ENCODE measurements at places on chromosomes 1 and 21.

DNA sequence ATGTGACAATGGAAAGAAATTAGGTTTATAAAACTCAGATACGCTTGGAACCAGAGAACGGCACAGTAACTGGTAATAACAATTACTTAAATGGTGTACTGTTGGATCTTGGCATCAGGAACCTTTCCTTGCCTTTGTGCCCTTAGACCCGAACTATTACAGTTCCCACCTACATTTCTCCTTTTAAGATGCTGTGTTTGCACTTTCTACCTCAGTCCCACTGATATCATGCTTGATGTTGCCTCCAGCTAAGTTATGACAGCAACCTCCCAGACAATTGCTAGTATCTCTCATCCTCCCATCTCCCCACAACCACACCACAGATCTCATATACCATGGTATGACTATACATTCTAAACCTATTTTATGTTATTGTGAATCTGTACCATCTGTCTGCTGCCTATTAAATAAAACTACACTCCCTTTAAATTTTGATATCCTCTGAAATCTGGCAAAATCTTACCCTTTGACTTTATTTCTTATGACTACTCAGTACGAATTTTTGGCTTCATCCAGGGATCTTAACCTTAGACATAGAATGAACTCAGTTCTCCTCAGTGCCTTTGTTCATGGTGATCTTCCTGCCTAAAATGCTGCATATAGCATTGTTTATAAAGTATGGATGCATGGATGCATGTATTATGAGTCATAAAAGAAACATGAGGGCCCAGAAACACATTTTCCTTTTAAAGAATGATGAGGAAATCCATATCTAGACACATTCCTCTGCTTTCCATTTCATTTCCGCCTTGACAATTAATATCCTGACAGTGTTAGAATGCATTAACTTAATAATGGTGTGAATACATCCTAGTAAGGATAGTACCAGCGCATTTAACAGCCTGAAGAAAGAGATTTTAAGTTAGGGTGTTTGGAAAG, 64.1 kb downstream of the LRRC8D start:
- no peak for DNase-seq

DNA sequence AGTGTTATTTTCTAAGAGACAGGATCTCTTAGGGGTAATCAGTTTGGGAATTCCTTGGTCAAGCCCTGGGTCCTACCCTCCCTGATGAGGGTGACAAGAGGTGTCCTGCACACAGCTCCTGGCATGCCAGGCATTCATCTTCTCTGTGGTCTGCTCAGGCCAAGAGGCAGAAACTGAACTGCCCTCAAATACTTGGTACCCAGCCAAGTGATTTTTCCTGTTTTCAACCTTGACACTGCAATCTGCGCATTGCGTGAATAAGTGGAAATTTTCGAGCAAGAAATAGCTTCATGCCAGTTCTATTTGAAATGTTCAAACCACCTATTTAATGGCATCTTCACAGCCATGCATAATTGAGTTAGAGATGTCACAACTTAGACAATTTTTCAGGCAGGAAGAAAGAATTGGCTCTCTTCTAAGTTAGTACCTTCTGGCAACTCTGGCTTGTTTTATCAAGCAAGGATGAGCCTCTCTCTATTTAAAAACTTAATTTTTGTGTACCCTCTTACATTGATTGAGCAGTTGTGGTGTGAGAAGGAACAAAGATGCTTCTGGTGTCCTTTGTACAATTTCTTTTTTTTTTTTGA, 27.0 kb downstream of the DNM3 start:
- no peak for DNase-seq

GRCh38 chr1:53047737-53048736, 14.0 kb upstream of the PODN start:
- DNase-seq: no peak

GRCh38 chr1:16249596-16250241, 12.7 kb upstream of the CPLANE2 start:
- DNase-seq: peak; percentile 39

DNA sequence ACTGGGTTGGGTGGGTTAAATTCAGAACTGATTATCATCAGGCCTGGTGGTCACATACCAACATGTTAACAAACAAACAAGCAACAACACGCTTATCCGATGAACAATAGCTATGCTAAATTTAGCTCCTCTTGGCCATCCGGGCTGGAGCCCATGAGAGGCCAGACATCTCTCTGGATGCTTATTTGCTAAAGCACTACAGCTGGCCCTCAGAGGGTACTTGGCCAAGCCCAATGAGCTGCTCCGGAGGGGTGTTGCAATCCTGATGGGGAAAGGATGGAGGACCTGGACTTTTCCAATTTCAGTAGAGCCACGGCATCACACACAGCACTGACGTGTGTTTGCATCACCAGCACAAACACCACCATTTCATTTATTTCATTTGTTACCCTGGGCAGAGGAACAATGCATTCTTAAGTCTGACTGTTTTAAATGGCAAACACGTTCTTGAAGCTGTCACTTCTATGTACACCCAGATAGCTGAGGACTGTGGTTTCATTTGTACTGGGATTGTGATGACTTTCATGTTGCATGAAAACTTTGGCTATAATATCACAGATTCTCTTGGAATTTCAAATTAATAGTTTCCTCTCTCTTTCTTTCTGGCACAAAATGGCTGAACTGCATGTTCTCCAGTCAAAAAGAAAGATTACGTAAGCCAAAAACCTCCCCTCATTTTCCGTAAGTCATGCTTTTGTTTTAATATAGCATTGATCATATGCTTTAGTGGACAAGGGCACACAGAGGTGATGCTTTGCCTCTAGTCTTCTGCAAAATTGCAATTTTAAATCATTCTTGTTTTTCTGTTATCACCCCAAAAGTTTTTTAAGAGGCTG, 359.8 kb upstream of the KAZN start:
- DNase-seq: no peak

DNA sequence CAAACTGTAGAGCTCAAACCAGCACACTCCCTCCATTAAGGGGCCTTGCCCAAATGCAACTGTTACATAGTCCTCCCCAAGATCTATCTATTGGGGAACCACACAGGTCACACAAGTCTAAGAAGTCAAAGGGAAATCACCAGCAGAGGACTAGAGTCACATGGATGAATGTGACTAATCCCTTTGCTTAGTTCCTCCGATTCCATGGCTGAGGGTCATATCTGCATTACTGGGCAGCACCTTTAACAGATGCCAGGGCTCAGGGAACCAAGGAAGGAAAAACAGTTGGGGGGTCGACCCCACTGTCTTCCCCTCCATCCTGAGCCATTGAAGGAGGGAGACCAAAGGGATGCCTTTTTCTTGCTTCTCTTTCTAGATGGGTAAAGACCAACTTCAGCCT, 23.4 kb upstream of the SMYD3 start:
- no peak for DNase-seq

- no peak for DNase-seq
These were observed 2.0 kb downstream of the S100A6 start for GRCh38 chr1:153533689-153534201.

GRCh38 chr1:219771080-219771479, 157.3 kb downstream of the SLC30A10 start:
- DNase-seq: no peak

GRCh38 chr1:220787069-220787619, 431 bp downstream of the MTARC1 start:
- DNase-seq: no peak

DNA sequence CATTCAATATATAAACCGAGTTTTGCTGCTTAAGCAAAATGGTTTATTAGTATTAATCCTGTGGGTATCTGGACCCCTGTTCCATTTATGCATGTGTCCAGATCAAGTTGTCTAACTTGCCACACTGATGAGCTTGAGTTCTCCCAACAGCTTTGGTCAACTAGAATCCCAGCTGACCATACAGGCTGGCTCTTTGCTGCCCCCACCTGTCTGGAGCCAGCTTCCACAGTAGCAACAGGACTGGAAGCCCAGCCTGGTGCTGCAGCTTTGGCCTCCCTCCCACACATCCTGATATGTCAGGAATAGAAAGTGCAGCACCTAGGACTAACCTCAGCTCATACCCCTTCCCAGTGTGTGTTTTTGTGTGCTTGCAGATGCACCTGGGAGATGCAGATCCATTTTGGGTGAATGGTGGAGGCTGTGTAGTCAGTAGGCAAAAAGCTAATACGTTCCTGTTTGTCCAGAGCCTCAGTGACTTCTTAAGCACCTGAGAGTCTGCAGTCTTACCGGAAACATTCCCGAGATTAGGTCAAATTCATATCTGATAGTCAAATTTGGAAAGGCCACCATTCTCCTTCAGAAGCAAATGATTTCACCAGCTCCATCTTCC, 40.9 kb upstream of the BEND5 start:
- DNase-seq: peak; percentile 25

- DNase-seq: no peak
These were observed 188.2 kb upstream of the LYPLAL1 start for GRCh38 chr1:218985424-218985984.

DNA sequence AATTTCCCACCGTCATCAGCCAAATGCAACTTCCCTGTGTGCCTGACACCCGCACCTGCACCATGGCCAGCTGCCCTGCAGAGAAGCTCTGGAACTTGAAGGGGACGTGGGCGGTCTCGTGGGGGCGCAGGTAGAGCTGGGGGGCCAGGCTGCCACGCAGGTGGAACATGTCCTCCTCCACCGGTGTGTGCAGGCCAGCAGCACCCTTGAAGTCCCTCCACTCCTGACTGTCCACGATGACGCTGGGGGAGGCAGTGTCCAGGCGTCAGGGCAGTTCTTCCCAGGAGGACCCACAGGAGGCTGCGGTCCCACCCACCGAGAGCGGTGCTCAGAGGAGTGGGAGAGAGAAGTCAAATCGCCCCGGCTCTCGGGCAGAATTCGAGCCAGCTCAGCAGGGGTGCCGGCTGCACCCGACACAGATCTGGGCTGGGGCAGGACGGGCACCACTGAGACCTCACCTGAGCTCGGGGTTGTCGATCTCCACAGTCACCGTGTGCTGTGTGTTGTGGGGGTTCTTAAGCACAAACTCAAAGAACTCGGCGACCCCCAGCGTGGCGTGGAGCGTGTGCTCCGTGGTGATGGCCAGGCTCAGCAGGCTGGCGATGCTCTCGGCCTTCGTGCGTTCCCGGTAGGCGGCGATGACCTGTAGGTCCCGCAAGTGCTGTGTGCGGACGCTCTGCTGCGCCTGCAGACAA, 117.7 kb downstream of the NPHP4 start:
- DNase-seq: no peak

DNA sequence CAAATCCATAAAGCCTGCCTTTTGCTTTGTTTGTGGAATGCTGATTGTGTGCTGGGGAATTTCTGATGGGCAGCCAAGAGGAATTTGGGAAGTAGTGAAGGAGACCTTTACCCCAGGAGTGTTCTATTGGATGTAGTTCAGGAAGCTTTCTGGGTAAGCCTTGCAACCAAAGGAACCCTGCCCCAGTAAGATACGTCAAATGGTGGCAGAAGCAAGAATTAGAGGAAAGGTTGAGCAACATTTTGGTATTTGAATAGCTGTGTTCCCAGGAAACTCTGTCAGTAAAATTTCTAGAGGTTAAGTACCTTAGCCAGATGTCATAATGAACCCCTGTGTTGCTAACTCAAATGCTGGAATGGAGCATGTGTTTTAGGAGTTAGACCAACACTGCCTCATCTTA, 6.4 kb downstream of the MGST3 start:
- no peak for DNase-seq

GRCh38 chr21:45237401-45237800, 50.3 kb downstream of the POFUT2 start:
- no peak for DNase-seq

- no peak for DNase-seq
These were observed 501.6 kb downstream of the NPHP4 start for GRCh38 chr1:5490635-5491034.

DNA sequence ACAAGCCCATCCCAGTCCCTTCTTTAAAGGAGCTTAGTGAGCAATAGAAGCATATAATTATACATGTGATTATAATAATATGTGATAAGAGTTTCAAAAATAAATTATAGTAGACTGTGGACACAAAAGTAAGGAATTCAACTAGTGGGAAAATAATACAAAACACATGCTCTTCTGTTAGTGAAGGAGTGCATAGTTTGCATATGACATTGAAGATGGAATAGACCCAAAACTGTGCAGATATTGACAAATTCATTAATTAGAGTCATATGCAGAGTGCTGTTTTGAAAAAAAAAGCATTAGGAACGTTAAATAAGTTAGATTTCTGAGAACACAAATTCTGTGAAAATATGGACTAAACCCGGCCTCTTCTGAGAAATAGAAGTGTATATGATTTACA, 278.8 kb downstream of the ASTN1 start:
- no peak for DNase-seq

DNA sequence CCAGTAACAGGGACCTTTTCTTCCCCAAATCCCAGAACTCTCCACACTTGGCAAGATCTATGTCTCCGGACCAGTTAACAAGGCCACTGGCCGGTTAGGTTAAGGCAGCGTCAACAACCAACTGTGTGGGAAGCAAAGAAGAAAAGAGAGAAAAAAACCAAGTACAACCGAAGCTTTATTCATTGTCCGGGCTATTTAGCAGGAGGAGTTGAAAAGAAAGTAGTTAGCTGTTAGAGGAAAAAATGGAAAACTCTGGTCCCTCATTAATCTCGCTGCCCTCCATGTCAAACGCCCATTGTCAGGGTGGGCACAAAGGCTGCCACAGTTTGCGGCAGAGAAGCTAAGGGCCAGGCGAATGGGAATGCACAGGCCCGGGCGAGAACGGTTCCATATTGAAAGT, 49.3 kb upstream of the GRIK3 start:
- DNase-seq: no peak

DNA sequence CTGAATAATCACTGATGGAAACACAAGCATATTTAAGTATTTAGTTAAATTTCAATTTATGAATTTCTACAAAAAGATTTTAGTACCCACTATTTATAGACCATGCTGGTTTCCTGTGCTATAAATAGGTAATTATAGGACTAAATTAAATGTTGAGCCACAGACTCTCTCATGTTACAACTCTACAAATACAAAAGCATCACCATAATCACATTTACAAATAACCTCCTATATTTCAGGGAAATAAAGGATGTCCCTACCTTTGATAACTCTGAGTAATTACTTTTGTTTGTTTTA, 32.6 kb upstream of the CCDC190 start:
- DNase-seq: no peak

DNA sequence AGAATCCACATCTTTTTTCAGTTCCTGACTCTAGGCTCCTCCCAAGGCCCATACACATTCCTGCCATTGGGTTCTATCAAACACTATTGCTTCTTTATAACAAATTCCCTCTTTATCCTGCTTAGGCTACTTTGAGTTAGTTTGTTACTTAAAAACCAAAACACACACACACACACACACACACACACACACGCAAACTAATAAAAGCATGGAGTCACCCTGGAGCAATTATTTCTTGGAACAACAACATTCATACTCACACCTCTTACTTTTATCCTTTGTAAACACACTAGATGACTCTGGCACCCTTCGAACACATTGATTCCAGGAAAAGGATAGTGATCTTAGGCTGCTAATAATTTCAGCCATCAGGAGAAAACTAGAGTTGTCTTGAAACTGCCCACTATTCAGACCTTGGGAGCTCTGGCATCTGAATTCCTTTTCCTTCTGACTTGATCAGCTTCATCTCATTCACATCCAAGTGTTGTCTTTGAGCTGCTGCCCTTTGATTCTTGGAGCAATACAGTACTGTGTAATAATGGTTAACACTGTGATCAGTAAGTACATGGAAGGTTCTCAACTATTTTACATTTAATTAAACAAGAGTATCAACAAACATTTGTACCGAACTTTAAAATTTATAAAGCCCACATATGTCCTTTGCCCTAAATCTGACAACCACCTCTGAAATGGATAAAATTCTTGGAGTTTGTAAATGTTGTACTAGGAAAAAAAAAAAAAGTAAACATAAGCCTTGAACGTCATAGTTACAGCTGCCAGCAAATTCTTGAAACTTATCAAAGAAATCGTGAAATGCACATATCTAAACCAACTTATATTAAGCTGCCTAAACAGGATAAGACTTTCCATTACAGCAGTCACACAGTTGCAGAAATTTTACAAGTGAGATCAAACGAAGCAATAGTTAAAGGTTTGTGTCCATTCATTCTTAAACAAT, 2.8 kb upstream of the SEC22B start:
- no peak for DNase-seq
